ENCODE measurements at places on chromosomes 6 and 20.

DNA sequence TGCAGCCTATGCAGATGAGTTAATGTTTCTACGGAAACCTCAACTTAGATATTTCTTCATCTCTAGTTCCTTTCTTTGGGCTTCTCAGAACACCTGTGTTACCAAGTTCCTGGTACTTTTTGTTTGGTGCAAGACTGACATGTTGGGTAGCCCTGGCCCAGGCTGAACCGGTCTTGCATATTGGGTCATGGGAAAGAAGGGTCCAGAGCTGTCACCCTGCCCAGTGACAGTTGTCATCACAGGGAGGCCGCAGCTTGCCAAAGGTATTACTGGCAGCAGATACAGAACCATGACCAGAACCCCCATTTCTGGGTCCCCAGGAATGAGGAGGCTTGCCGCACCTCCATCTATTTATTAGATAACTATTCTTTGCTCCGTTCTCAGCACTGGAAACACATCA, 40.2 kb downstream of the PDYN start:
- no peak for DNase-seq

DNA sequence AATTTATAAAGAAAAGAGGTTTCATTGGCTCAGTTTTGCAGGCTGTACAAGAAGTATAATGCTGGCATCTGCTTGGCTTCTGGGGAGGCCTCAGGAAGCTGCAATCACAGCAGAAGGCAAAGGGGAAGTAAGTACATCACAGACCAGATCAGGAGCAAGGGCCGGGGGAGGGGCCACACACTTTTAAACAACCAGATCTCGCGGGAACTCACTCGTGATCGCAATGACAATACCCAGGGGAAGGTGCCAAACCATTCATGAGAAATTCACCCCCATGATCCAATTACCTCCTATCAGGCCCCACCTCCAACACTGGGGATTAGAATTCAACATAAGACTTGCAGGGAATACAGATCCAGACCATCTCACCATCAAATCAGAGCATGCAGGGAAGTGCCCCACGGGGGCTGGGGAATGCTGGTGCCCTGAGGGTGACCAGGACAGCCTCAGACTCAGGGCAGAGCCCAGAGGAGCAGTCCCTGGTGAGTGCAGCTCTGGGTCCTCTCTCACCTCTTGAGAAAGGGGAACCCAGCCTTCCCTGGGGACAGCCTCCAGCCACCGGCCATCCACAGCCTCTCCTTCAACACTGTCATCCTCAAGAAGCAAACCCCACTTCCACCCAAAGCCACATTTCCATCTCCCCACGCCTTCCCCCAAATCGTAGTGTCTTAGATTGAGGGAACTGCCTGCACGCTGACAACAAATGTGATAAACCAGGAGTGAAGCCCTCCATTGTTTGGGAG, 80.7 kb downstream of the ANKRD60 start:
- DNase-seq: no peak

DNA sequence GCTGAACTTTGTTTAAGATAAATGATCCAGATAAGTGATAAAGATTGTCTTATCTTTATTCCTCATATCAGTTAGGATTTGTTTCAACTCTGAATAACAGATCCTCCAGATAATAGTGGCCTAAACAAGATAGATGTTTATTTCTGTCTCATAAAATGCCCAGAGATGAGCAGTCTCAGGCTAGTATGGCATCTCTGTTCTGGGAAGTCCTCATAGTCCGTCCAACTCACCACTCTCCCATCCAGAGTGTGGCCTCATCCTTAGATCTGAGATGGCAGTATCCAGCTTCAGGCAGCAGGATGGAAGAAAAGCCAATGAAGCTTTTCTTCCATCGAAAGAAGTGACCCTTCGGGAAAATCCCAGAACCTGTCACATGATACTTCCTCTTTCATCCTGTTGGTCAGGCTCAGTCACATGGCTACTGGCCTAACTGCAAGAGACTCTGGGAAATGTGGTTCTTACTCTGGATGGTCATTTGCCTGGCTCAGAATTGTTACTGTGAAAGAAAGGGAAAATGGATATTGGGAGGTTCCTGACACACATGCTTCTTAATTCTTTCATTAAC, 29.4 kb upstream of the TAGAP start:
- peak; percentile 67 for DNase-seq

DNA sequence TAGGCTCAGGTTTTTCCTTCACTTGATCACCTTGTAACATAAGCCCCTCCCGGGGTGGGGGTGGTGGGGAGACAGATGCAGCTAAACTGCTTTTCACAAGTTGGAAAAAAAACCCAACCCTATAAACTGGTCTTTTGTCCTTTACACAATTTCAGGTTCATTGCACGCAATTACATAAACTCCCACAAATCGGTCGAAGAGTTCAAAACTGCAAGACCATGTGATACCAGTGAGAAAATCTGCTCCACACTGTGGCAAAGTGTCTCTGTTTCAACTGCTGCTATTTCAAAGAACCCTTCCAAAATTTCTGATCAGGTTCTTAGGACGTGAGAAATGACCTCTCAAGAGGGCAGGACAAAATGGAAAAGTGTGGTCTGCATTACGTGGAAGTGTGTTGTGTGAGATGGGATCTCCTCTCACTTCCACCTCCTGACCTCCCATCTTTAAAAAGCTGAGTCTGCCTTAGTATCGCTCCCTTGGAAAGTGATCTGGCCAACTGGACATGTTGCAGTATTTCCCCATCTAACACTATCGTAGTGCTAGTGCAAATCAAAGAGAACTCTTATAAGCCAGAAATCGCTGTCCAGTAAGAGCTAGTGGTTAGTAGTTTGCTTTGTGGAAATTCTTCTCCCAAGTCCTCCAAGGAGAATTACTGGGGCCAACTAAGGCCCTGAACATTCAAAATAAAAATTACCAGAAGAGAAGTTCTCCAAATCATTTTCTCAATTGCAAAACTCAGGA, 60.1 kb downstream of the PRND start:
- DNase-seq: no peak

DNA sequence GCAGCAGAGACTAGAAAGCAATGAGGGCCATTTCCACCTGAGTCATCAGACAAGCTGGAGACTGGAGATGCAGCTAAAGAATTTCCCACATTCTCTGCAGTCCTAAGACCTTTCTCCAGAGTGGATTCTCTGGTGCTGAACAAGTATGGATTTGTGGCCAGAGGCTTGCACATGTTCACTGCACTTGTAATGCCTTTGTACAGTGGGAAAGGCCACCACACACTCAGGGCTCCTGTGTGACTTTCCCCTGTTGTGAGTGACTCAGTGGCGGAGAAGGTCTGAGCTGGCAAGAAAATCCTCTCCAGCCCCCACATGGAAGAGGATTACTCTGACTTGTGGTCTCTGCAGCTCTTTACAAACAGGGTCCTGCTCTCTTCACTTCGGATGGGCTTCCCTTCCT, 192.3 kb downstream of the C6orf118 start:
- DNase-seq: no peak

GRCh38 chr6:166424431-166424830, 41.7 kb upstream of the MPC1 start:
- DNase-seq: no peak

GRCh38 chr6:124796464-124796970, 165.7 kb upstream of the RNF217 start:
- no peak for DNase-seq

GRCh38 chr6:12345694-12346058, 55.5 kb downstream of the EDN1 start:
- no peak for DNase-seq

DNA sequence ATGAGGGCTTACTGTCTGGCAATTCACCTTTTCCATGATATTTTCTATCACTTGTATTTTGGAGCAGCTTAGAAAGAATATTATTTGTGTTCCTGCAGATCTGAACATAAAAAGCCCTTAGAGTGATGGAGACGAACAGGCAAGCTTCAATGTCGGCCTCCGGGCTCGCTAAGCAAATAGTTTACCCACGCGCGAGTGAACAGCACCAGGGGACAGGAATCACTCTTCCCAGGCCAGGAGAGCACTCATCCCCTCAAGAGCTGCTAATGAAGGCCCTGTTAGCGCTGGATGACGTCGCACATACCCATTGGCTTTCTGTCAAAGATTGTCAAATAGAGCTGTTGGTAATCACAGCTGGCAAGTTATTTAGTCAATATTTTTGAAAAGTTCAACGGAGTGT, 395.7 kb downstream of the ZFAND3 start:
- DNase-seq: no peak

DNA sequence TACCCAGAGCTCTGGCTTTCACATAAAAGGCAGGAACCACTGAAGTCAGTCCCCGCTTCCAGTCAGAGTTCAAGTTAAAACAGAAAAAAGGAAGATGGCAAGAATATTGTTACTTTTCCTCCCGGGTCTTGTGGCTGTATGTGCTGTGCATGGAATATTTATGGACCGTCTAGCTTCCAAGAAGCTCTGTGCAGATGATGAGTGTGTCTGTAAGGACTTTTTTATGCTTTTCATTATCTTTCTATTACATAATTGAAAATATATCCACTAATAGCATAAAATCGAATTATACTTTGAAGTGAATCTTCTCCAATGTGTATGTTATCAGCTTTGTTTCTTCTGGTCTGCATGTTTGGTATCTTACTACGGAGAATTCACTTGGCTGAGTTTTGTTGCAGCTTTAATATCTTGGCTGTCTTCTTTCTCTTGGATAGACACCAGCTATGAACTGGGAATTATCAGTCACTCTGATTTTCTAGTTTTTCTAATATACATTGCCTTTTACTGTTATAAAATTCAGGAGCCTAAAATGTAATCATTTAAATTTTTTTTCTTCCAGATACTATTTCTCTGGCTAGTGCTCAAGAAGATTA, at the start of gene OTOR:
Gene OTOR (plus strand): TSS at position 51 of the 593 bp plus-strand sequence. CDS start 44 bp downstream, at position 95.
- no peak for DNase-seq

DNA sequence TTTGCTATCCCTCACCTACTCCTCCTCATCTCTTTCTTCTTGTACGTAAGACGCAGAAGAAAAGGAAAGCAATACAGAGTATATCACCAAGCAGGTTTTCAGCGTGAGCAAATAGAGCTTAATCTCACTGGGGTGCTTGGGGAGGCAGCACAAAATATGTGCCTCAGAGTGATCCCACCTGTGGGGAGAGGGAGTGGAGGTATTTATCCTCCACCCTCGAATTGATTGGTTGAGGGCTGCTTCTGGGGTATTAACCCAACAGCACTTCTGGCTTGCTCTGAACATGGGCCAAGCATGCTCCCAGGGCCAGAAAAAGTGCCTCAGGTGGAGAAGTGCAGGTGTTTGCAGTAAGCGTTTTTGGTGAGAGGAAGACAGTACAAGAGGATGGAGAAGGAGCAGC, 78.5 kb upstream of the EYA2 start:
- DNase-seq: no peak

DNA sequence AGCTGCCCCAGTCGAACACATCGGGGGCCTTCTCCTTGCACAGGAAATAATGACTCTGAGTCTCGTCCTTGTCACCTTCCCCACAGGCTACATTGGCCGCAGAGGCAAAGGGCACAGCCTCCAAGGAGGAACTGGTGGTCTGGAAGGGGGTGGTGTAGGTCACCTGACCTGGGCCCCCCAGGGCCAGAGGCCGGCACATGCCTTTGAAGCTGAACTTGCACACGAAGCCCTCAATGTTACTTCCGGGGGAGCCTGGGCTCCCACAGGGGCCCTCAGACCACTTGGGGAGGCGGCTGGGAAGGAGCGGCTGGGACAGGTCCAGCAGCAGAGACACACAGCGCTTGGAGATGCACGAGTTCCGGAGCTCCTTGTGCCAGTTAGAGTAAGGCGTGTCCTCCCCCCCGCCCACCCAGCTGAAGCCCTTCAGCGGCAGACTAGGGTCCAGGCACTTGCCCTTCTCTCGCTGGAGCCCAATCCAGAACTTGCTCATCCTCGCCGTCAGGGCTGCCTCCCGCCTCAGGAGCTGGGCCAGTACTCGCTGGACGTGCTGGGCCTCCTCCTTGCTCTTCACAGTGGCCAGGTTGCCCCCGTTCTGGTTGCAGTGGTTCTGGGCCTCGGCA, 578 bp downstream of the CD93 start:
- DNase-seq: no peak

DNA sequence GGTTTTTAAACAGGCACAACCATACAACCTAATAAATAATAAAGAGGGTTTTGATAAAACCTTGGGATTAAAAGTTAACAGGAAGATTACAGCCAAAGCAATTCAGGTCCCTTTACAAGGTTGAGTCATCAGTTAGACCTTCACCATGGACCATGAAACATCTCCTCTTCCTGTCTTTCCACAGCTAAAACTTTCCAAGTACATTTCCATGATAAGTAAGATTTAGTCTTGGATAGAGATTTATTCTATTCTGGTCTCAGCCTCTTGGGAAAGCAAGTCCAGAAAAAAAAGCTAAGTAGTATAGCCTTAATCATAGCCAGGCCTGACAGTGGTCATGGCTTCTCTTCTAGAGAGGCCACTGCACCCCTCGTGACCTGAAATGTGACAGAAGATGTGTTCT, 2.9 kb upstream of the PRSS35 start:
- no peak for DNase-seq

GRCh38 chr20:951384-952169, 35.4 kb upstream of the ANGPT4 start:
- DNase-seq: peak; percentile 21

- no peak for DNase-seq
Measured at GRCh38 chr20:63055575-63056235, 48.9 kb upstream of the BHLHE23 start.

- no peak for DNase-seq
Measured at GRCh38 chr6:121760745-121761144, 325.3 kb downstream of the GJA1 start.

- no peak for DNase-seq
Measured at GRCh38 chr6:74408844-74409243, 712.8 kb downstream of the CD109 start.

DNA sequence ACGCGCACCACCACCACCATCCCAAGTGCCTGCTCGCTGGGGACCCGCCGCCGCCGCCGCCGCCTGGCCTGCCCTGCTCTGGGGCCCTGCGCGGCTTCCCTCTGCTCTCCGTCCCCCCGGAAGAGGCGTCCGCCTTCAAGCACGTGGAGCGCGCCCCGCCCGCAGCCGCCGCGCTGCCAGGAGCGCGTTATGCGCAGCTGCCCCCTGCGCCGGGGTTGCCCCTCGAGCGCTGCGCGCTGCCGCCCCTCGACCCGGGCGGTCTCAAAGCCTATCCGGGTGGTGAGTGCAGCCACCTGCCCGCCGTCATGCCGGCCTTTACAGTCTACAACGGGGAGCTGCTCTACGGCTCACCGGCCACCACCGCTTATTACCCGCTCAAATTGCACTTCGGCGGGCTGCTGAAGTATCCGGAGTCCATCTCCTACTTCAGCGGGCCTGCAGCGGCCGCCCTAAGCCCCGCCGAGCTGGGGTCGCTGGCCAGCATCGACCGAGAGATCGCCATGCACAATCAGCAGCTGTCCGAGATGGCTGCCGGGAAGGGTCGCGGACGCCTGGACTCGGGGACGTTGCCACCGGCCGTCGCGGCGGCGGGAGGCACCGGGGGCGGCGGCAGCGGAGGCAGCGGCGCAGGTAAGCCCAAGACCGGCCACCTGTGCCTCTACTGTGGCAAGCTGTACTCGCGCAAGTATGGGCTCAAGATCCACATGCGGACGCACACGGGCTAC, 7.2 kb downstream of the PRDM13 start:
- DNase-seq: peak; percentile 29

DNA sequence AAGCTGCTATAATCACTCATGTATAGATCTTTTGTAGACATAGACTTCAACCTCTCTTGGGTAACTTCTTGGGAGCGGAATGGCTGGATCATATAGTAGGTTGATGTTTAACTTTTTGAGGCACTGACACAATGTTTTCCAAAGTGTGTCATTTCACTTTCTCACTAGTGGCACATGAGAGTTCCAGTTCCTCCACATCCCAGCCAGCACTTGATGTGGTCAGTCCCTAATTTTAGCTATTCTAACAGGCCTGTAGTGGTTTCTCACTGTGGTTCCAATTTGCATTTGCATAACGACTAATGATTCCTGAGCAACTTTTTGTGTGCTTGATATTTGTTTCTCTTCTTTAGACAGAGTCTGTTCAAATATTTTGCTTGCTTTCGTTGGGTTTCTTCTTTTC, 221.3 kb downstream of the DLL1 start:
- no peak for DNase-seq
